Stimulated activated CD8-positive, alpha-beta memory T cell treated with anti-CD3 and anti-CD28 coated beads, Interleukin-15, amount 100 ng/mL, for 1 hour (primary cell): ENCODE measurements at places on chromosomes 12 and 14.

GRCh38 chr14:80645667-80646413 is 295.7 kb downstream of the CEP128 start:
- no peak for DNase-seq

- DNase-seq, result no peak
Measured at GRCh38 chr12:93748672-93749383, 71.7 kb downstream of the CRADD start.

DNA sequence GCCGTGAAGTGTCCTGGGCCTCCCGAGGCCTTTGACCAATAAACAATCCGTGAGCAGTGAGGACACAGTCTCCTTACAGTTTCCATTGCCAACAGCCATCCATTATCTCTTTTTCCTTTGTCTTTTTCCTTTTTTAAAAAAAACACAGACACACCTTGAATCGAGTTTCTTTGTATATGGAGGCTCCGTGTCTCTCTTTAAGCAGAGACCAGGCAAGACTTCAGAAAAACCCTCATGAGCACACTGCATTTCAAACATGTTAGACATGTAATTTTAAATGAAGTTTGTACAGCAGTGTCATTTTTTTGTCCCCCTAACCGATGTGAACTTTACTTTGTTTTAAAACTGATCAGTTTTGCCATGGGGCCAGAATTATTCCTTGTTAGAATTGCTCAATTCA is 111.1 kb downstream of the SPTSSA start:
- no peak for DNase-seq

- DNase-seq, result no peak
Measured at GRCh38 chr12:58148405-58148804, 207.0 kb downstream of the ATP23 start.

- no peak for DNase-seq
Measured at GRCh38 chr14:64628940-64629408, 75.2 kb upstream of the PLEKHG3 start.

- DNase-seq, result no peak
Measured at GRCh38 chr12:4720637-4720995, 416 bp downstream of the GALNT8 start.

- DNase-seq, result no peak
Measured at GRCh38 chr14:73058922-73059673, 764 bp downstream of the RBM25 start.

DNA sequence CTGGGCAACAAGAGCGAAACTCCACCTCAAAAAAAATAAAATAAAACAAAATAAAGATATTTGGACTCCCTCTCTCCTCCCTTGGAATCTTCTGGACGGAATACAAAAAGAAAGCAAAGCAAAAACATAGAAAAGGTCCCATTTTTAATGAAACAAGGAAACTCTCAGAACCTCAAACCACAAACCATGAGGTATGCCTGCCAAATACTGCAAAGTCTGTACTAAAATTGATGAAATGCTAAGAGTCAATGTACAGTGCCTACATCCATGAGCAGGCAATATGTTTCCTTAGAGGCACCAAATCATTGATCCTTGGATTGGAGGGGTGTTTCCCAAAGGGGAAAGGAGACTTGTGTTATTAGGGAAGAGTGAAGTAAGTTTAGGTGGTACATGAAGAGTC is 8.2 kb upstream of the RPS6KA5 start:
- no peak for DNase-seq

GRCh38 chr12:30330565-30330964 is 365.1 kb downstream of the IPO8 start:
- no peak for DNase-seq

DNA sequence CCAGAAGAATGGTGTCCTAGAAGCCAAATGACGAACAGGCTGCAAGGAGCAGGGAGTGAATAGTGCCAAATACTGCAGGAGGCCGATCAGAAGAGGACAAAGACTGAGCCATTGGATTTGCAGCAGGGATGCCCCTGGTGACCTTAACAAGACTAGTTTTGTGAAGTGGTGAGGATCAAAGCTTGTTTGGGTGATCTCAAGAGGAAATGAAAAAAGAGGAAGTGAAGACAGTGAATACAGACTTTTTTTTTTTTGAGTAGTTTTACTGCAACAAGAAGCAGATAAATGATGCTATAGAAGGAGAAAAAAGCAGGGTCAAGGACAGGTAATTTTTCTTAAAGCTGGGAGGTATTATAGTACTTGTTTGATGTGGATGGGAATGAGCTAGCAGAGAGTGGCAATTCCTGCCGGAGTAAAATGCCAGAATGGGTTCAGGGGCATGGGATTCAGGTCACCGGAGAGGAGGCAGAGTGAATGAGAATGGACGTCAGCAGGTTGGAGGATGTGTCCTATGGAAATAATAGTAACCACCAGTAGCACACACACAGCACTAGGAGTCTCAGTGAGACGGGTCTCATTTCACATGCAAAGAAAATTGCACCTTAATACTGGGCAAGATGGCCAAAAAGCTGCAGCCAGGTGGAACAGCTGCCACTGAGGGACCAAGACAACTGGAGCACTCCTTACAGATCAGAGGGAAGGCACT is 345.8 kb upstream of the CCDC196 start:
- no peak for DNase-seq

DNA sequence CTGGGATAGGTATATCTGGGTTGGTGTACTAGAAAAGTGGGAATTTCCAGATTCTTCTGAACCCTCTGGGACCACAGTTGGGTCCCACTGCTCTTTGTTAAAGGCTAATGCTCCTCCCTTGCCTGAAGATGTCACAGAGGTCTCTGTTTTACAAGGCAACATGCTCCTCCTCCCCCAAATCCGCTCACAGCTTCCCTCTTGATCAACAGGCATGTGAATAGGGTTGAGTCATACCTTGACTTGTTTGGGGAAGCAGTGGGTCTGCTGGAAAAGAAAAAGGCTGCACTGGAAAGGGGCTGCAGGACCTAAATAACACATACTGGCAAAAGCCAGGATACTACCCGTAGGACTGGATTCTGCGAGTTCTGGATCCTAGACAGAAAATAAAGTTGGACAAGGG is 165.4 kb upstream of the TMEM260 start:
- DNase-seq, result no peak

GRCh38 chr12:6766651-6767349 is 637 bp downstream of the PTMS start:
- DNase-seq, result no peak

DNA sequence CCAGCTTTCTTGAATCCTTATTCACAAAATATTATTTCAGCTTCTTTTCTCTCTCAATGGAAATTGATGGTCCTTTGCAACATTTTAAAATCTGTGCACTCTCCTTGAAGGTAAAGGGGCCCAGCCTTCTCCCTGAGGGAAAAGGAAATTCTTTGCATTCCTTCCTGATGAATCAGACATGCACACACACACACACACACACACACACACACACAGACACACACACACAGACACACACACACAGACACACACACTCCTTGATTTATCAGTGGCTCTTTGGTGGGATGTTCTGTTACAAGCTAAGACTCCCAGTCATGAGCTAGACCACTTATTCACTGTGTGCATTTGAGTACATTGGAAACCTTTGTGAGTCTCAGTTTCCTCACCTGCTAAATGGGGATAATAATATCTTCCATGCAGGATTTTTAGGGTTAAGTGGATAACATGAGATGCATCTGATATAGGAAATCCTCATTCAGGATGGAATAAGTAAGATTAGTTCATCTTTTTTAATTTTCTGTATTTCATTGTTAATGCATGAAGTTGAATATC is 45.1 kb upstream of the HMGA2 start:
- DNase-seq, result no peak

- DNase-seq, result no peak
Measured at GRCh38 chr14:95440496-95440895, 76.0 kb downstream of the SYNE3 start.

DNA sequence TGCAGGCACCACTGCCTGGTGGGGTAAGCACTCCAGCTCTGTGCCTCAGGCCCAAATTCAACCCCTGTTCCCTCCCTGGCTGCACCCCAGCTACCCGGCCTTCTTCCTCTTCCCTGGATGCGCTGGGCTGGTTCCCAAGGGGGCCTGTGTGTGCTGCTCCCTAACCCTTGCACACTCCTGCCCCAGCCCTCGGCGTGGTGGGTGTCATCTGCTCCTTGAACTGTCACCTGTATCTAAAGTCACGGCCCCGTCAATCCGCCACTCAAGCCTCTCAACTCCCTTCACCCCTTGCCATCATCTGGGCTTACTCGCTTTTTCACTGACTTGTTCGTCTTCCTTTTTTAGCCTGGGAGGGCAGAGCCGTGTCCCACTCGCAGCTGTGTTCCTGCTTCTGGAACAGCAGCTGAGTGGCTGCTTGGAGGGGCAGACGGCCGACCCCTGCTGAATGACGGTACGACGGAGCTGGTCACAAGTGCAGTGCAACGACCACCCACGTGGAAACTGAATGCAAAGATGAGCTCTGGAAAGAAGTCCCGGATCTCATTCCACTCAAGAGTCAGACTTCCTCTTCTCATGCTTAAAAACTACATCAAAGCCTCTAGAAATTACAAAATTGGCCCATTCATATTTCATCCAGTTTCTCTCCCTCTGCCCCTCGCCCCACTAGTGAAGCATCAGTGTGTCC is 138.9 kb downstream of the PIWIL1 start:
- no peak for DNase-seq
